ENCODE measurements at places on chromosomes 13 and 19.

- no peak for DNase-seq
Measured at GRCh38 chr13:105778196-105778595, 757.3 kb downstream of the EFNB2 start.

DNA sequence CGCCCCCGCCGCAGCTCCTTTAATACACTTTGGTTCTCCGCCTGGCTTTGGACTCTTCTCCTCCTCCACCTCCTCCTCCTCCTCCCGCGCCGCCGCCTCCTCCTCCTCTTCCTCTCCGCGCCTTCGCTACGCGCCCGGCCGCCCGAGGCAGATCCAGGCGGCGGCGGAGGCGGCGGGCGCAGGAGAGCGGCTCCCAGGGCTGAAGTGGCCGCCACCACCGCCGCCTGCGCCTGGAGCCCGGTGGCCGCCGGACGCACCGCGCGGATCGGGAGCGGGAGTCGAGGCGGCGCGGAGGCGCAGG, at the start of gene ZIC2:
TSS of gene ZIC2 (plus strand) at position 50 of the 301 bp plus-strand sequence. CDS start 281 bp downstream, outside the sequence.
- DNase-seq, result no peak

GRCh38 chr19:44684892-44685863, 13.8 kb upstream of the CEACAM16 start:
- peak; percentile 82 for DNase-seq

DNA sequence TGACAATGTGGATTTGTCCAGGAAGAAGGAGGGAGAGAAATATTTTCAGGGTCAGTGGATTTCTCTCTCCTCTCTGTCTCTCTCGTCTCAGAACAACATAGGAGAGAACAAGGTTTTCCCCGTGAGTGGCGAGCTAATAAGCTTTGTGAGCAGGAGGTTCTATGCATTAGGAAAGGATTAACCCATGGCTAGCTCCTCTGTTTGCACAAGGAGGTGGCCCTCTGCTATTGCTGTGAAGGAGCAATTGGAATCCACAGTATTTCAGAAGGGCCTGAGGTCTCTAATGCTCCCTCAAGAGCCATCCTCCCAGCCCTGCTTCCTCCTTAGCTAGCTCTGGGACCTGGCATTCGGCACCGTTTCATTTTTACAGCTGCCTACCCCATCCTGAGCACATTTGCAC, 288.9 kb upstream of the MAB21L1 start:
- DNase-seq, result no peak

DNA sequence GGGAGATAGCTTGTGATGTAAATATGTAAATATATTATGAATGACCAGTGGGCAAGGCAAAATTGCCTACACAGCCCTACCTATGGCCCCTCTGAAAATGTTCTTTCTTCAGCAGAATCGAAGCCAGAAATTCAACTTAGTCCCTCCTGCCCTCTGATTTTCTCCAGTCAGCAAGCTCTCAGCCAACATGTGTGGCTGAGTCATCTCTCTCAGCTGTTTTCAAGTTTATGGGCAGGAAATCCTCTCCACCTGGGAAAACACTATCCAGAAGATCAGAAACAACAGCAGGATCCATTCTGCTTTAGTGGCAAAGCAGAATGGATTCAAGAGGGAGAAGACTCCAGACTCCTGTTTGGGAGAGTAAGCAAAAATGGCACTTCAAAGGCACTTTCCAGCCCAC, 8.9 kb upstream of the ZNF527 start:
- no peak for DNase-seq

DNA sequence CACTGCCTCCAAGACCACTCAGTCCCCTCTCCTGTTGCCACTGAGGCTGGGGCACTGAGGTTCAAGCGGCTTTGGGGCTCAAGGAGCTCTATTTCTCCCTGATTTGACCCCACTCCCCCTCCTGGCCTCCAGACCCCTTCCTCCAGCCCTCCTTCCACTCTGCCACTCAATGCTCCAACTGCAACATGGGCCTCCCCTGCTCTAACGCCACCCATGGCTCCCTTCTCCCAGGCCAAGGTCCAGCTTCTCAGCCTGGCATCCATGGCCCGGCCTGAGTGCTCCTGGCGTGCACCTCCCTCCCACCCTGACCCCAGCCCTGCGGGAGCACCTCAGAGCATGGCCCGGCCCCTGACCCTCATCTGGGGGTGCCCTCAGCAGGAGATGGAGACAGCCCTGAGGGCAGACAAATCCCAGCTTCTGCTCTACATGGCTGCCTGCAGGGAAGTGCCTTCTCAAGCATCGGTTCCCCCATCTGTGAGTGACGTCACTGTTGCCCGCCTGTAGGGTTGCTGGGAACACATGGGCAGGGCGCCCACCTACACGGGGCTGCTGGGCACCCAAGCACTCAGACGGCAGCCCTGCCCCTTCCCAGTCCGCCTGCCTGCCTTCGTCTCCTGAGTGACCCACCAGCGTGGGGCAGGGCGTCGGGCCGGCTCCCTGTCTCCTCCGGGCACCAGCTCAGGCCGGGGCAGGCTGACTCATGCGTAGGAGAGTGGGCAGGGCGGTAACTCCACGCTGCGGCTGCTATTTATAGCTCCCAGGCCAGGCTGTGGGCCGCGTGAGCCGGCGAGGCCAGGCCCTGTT, 1.6 kb upstream of the DIRAS1 start:
- DNase-seq, result peak; percentile 62

- no peak for DNase-seq
Measured at GRCh38 chr13:80666782-80667552, 326.0 kb upstream of the SPRY2 start.

DNA sequence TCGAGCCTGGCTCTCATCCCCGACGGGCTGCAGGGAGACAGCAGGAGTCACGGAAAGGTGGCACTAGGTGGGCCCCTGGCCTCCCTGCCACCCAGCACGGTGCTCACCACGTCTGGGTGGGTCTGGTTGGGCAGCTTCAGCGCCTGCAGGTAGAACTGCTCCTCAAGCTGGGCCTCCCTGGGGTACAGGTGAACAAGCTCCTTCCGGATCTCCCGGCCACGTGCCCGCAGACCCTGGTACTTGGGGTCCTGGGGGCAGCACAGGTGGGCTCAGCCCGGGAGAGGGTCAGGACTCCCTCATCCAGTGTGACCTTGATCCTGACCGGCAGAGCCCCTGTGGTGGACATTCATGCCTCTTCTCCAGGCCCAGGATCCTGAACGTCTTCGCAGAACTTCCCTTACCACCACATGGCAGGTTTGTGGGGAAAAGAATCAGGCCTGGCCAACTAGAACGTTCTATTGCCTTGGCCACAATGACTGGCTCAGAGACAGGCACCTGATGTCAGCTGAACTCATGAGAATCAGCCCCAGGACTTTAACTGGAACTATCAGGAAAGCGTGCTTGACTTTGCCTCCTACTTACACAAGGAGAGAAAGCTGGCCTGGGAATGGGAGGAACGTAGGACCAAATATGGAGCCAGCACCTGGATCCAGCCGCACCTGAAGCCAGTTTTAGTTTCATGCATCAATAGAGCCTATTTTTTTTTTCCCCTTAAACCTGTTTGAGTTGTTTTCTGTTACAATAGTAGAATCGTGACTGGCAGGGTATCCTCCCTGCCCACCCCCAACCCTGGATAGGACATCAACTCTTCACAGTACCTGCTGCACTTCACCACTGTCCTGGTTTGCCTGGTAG, 8.9 kb downstream of the SARS2 start:
- no peak for DNase-seq

DNA sequence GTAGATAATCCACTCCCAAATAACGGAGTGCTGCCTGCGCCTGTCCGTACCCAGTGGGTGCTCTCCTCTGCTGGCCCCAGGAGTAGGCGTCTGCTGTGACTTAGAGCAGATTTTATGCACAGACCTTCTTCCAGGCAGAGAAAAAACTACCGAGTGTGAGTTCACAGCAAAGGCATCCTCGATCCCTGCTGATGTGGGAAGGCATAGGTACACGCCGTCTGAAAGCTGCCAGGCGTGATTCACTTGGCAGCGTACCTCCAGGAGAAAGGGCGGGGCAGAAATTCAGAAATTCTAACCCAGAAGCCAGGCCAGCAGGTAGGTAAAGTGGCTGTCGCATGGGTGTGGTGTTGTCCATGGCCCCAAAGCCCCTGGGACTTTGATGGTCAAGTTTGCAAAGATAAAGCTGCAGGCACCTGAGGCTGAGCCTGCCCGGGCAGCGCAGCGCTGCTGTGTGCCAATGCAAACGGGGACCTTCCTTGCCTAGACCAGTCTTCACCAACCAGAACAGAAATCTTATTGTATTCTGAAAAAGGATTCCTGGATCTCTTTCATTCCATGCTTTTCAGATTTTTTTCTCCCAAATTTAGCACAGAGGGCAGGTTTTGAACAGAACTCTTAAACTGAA, 36.3 kb downstream of the COL4A2 start:
- DNase-seq, result no peak

- no peak for DNase-seq
Measured at GRCh38 chr19:19458110-19458816, 52.8 kb downstream of the GATAD2A start.

DNA sequence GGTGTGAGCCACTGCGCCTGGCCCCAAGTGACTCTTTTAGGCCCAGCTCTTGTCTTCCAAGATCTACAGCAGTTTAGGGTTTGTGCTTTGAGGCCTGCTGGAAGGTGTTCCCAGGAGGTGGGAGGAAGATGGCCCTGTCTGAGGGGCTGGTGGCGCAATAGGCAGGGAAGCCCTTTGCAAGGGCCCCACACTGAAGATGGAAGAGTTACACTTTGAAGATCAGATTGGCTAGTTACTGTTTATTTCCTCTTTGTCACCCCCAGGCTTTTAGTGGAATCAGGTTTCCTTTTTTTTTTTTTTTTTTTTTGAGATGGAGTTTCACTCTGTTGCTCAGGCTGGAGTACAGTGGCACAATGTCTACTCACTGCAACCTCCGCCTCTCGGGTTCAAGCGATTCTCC, 1.9 kb upstream of the RABAC1 start:
- DNase-seq, result no peak

DNA sequence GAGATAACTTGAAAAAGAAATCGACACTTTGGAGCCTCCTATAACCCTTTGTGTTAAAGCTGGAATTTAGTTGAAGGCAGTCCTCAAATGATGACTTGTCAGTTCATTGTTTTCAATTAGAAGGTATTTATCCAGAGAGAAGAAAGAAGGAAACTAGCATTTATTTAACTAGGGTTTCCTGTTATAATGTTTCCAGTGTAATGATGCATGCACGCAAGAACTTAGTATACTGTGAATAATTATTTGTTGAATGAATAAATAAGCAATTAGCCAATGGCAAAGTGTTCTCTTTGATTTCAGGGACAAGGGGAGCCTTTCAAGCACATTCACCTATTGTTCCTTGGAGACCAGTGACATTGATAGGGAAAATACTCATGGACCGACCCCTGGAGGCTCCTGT, 307.4 kb downstream of the KLF5 start:
- DNase-seq, result no peak

- no peak for DNase-seq
Measured at GRCh38 chr13:77781808-77782207, 84.3 kb downstream of the SLAIN1 start.

DNA sequence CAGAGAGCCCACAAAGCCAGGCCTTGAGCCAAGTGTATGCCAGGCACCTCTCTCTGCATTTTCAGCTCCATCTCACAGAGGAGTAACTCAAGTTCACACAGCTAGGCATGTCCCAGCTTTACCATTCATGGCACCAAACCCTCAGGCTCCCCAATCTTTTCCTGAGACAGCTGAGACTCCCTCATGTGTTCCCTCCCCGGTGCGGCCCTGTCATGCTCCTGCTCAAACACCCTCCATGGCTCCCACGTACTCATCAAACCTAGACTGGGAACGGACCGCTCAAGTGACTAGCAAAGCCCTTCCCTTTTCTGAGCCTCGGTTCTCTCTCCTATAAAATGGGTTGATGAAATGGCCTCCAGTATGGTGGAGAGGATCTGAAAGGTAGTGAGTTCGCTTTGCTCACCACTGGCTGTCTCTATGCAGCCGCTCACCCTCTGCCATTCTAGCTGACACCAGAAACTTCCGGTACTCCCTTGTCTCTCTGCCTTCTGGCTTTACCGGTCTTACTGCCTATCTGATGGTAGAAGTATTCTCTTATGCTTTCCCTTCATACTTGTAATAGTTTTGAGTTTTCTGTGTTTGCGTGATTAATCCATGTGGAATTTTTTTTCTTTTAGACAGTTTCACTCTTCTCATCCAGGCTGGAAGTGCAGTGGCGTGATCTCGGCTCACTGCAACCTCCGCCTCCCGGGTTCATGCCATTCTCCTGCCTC, 7.8 kb upstream of the SLC44A2 start:
- no peak for DNase-seq

DNA sequence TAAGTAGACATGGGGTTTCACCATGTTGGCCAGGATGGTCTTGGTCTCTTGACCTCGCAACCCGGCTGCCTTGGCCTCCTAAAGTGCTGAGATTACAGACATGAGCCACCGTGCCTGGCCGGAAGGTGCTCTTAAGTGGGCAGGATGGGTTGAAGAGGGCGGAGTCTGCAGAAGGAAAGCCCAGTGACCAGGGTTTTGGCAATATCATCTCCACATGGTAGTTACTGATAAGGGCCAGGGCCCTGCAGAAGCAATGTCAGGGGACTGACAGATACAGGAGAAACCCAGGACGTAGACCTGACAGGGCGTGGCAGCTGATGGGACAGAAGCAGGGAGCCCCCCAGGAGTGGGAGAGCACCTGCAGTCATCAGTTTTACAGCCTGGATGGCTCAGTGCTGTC, 45.7 kb upstream of the RNF113B start:
- no peak for DNase-seq

DNA sequence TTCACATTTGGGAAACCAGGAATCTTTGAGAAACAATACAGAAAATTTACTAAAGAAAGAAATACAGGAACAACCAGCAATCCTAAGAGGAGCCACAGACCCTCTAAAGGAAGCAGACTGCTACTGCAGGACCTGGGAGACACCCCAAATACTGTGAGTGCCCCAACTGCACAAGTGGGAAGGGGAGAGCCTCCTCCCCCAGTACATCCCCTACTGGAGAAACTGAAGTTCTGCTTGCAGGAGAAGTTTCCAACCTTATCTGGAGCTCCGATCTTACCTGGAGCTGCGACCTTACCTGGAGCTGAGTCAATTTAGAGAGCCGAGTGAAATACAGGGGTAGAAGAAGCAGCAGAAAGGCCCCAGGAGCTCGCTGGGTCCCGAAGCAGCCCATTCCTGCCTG, 236.4 kb upstream of the SPRY2 start:
- DNase-seq, result no peak
